ENCODE measurements at places on chromosomes 4 and X.

- no peak for DNase-seq
These were observed 132.1 kb upstream of the TLL1 start for GRCh38 chr4:165740911-165741310.

- no peak for DNase-seq
These were observed 10.5 kb downstream of the NSG1 start for GRCh38 chr4:4397441-4397819.

DNA sequence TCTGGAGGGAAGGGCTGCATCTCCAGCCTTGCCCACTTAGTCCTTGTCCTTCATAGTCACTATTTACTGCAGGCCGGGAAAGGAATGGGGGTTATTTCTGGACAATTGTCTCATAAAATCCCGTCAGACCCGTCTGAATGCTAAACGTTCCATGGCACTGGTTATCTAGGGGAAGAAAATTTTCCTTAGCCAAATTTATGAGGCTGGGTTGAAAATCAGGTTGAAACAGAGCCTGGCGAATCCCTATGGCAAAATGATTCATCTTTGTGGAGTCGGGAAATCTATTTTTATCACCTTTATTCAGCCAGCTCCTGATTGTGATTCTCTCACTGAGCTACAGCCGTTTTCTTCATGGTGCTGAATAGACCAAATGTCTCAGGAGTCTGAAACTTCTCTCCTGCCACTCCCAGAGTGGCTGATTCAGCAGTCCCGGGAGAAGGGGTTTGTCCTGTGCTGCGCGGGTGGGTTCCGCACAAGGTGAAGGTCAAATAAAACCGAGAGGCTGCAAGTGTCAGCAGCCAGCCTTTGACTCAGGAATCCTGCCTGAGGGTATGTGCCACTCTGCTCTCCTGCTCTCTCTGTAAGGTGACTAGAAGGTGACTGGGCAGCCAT lies 1.0 kb downstream of the LIMCH1 start:
- no peak for DNase-seq

GRCh38 chr4:76420762-76421581 lies at the start of gene CCDC158:
Gene CCDC158 (minus strand): TSS chr4:76421141. CDS start chr4:76403207, 17,934 bp downstream.
- no peak for DNase-seq

- DNase-seq, result no peak
These were observed 417.2 kb downstream of the TRAM1L1 start for GRCh38 chr4:116668190-116668589.

- DNase-seq, result no peak
These were observed 286.4 kb downstream of the CRLF2 start for GRCh38 chrX:926070-926469.

- DNase-seq, result no peak
These were observed 202.9 kb upstream of the NPY2R start for GRCh38 chr4:155005395-155006090.

GRCh38 chr4:169410839-169411770 lies 140.3 kb upstream of the SH3RF1 start:
- no peak for DNase-seq

GRCh38 chr4:39698424-39699009 lies 581 bp downstream of the UBE2K start:
- DNase-seq, result peak; percentile 28

- no peak for DNase-seq
These were observed 149.9 kb upstream of the IL15 start for GRCh38 chr4:141486375-141486997.

DNA sequence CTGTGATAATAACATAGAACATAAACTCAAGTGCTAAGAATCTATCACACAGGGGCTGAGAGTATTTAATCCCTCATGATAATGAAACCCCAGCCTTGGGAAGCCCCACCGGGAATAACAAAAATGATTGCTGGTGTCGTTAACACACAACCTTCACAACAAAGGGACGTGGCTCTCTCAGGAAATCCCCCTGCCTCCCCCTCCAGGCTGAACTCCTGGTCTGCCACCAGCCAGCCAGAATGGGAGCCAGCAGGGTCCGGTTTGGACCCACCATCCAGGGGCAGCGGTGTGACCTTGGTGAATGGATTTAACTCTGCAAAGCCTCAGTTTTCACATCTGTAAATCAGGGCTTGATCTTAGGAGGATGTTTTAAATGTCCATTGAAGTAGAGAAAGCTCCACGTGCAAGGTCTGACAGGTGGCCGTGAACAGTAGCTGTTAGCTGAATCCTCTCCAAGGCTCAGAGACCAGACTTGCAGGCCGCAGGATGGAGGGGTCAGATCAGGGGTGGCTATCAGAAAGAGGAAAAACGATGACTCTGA lies 46.5 kb downstream of the ABLIM2 start:
- no peak for DNase-seq

- no peak for DNase-seq
These were observed 32.0 kb upstream of the MMAA start for GRCh38 chr4:145587088-145587754.

- no peak for DNase-seq
These were observed 5.7 kb downstream of the BMPR1B start for GRCh38 chr4:94763500-94763899.

DNA sequence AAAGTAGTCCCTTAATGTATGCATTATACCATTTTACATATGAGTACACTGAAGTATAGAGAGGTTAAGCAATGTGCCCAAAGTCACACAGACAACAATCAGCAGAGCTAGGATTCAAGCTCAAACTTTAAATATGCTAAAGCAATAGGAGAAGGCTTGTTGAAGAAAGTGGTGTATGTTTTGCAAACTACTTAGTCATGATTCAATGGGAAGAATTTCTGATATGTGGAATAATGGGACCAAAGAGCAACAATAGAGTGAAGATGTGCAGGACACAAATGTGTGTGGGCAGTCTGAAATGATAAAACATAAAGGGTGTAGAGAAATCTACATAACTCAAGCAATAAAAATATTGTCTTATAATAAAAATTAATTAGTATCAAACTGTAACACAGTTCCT lies 109.0 kb upstream of the ARSJ start:
- no peak for DNase-seq

- DNase-seq, result no peak
These were observed 31.8 kb downstream of the STAG2 start for GRCh38 chrX:123993326-123993725.

DNA sequence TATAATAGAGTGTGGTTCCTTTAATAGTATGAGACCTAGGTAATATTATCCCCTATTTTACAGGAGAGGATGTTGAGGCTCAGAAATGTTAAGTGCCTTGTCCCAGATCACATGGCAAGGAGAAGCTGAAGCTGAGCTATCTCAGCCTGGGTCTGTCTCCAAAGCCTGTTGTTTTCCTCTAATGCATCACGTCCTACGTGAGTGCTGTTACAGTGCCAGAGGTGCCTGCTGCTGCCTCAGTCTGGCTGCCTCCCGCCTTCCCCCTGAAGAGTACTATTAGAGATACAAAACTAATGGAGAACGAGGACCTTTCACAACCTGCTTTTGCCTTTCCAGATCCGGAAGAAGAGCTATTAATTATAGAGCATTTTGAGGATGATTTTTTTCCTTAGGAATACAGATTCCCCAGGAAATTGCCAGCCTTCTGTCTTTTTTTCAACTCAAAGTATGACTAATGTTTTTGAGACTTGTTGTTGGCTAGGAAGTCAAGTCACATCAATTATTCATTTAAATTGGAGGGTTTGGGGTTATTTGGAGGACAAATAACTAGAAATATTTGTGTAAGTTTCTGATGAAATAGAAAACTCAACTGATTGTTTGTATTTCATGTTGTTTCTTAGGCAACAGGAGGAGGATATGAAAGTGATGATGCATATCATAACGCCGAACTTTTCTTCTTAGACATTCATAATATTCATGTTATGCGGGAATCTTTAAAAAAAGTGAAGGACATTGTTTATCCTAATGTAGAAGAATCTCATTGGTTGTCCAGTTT lies 43.9 kb upstream of the MTMR1 start:
- DNase-seq, result no peak

DNA sequence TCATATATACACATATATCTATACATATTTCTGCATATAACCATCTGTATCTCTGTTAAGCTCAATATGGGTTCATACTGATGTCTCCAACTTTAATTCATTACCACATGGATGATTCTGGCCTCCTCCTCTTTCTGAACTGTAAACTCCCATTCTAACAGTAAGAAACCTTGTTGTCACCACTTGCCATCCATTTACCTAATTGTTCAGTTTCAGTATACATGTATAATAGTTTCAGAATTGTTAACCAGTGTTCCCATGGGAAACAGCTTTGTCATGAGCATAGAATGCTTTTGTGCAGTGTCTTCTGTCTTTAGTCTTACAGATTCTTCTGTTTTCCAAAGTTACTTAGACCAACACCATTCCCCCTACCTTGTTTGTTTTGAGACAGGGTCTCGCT lies 35.9 kb downstream of the SLC9A6 start:
- no peak for DNase-seq

DNA sequence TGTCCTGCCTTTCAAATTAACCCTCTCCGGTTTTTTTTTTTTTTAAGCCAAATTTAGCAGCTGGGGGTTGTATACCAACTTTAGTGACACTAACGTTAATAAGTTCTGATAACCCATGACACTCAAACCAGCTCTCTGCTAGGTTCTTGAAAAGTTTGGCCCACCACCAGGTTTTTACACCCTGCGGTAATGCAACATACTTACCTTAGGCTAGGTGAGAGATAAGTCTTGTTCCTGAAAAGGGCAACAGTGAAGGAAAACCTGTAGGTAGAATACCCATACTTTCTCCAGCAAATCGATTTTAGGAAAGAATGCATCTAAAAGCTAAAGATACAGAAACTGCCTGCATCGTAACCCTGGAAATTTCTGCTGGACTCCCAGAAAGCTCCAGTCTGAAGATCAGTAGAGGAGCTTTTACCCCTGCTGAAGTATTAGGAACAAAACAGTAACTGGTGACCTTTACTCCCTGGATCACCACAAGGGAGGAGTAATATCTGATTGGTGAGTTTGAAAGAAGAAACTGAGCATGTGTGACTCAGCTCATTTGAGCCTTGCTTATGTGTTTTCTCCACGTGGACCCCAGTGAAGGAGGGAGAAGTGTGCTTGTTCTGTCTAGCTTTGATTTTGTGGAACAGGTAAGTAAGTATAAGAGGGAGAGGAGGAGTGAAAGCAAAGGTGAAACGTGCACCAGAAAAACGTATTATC lies 34.4 kb upstream of the COX18 start:
- DNase-seq, result no peak

- peak; percentile 6 for DNase-seq
These were observed 545.2 kb downstream of the C4orf33 start for GRCh38 chr4:129641179-129641578.

DNA sequence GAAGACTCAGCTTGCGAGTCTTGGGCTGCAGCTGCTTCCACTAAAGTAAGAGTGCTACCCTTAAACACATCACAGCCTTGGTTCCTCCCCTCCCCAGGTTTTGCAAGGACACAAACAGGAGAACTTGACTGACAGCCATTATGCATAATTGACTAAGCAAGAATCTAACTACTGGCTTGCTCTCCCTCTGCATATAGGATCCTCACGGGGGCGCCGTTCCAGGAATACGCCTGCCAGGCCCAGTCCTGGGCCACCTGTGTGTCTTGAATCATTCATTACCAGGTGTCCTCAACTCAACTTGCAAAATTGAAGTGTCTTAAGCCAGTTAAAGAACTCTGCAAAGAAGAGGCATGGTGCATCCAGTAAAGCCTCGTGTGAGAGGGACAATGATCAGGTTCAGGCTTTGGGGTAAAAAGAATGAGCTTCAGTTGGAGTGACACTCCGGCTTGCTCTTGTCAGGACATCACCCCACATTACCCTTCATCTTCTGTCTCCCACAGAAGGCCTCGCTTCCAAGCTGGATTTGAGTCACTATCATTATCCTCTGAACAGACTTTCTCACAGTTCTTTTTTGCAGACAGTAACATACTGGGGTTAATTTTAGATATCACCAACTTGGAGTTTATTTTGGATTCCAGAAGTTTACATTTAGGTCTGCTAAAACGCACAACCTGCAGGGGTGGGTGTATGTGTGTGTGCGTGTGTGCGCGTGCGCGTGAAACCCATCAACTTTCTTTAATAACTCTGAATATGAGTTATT lies 273.5 kb upstream of the HS3ST1 start:
- no peak for DNase-seq

GRCh38 chr4:142405695-142406498 lies 440.2 kb downstream of the INPP4B start:
- no peak for DNase-seq

GRCh38 chr4:170243662-170244288 lies 154.0 kb upstream of the AADAT start:
- no peak for DNase-seq

Data from stimulated activated CD4-positive, alpha-beta T cell treated with anti-CD3 and anti-CD28 coated beads, Interleukin-15, amount 100 ng/mL, for 1 hour (primary cell).